ENCODE measurements at places on chromosomes 3 and 15.

DNA sequence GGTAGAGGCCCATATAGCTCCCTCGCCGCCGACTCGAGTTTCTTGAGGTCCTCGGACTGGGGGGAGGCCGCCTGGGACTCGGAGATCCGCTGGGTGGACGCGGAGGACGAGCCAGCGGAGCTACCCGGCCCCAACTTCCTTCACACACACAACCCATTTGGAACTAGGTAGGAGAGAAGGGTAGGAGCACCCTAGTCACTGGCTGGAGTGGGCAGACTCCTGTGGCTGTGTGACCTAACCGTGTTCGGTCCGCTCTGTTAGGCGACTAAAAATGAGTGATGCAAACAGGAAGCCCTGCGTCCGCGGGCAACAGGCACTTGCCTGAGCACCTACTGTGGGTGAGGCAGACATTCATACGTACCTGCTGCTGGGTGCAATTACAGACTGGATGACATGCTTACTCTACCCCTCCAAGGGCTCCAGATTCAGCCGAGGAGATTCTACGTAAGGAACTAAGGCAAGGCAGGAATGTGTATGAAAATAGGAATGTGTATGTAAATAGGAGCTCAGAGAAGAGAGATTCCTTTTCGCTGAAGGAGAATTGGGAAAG lies 4.6 kb upstream of the SIN3A start:
- no peak for DNase-seq

GRCh38 chr3:69698728-69699127 lies 40.5 kb upstream of the MITF start:
- DNase-seq: no peak

DNA sequence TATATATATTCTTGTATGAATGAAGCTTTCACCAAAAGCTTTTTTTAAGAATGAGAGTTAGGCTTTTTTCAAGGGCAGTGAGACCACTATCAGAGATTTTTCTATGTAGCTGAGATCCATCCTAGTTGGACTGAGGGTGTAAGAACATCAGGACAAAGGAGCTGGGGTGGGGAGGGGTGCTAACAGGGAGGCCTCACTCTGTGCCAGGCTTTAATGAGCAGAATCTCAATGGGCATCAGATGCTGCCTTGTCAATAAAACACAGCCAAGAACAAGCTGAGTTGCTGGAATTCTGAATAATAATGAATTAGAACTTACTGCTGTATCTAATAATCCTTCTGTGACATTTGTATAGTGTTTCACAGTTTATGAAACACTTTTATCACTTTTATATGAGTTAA lies 41.4 kb upstream of the USP3 start:
- no peak for DNase-seq

DNA sequence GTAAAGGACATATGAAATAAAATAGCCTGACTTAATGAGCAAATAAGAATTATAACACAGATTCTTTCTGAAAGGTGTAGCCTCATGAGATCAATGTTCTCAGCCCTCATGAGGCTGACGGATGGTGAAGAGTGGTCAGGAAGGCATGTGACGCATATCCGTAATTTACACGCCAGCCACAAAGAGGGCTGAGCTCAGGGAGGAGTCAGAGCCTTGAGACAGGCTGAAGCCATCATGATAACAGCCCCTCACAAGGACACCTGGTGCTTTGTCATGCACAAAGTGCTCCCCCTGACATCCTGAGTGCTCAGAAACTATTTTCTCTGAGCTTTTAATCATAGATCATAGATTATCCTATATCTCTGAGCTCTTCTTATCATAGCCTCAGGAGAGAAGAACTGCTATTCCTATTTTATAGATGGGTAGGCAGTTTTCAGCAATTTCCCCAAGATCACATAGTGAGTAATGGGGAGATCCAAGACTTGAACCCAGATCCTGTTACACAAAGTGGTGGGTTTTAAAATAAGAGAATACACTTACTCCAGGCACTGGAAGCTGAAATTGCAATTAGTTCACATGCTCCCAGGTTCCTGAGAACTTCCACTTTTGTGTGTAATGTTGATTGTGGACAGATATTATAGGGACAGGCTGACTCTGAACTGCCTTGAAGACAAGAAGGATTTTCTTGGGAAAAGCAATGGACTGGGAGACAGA lies 267.1 kb downstream of the RPLP1 start:
- no peak for DNase-seq

- no peak for DNase-seq
Measured at GRCh38 chr3:174270841-174271240, 588.3 kb upstream of the NAALADL2 start.

DNA sequence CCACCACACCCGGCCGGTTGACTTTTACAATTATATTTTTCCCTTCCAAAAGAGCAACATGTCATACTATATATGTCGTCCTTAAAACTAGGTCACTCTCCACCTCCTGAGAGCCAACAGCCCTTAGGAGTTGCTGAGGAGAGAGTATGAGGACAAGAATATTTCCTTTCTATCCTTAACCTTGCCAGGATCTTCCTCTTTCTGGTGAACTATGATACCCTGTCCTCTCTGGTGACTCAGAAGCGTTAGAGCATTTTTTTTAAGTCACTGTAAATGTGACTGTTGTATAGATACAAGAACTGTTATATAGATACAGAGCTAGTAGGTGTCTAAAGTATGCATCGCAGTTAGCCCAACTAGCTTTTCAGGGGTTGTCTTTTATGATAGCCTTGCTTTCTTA lies 33.7 kb upstream of the MTHFS start:
- no peak for DNase-seq

GRCh38 chr3:5021116-5022092 lies 42.2 kb downstream of the BHLHE40 start:
- no peak for DNase-seq

GRCh38 chr3:149507491-149508324 lies 33.2 kb downstream of the TM4SF4 start:
- no peak for DNase-seq

GRCh38 chr3:189902230-189903186 lies 218.2 kb downstream of the P3H2 start:
- DNase-seq: no peak

DNA sequence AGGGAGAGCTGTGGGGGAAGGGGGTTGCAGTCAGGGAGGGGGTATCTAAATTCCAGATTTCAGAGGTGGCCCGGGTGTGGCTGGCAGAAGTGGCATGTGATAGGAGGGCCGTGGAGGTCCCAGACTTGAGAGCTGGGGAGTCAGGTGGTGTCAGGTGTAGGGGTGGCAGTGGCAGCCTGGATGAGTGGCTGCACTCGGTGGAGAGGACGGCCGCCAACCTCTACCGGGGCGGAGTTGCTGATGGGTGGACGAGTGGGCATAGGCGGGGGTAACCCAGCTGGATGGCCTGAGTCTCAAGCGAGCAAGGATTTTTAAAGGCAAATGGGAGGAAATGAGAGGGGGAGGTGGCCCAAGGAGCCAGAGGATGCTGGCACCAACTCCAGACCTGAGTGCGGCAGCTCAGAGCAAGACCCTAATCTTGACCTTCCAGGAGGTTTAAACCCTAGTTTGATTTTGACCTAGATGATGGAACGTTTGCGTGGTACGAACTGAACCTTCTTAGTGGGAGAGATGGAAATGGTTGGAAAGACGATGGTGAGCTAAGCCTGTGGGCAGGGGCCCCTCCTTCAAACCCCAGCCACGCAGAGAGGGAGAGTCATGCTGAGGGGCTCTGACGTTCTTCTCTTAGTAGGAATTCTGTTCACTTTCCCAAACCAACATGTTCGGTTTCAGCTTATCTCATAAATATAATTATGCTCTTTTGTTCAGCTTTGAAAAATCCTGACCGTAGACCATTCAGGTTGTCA lies 8.0 kb downstream of the TRAK1 start:
- no peak for DNase-seq

- DNase-seq: peak; percentile 28
Measured at GRCh38 chr3:165837058-165837525, at the start of gene BCHE. TSS of gene BCHE (minus strand) at chr3:165837423. CDS start at chr3:165831033, 6,390 bp downstream.

DNA sequence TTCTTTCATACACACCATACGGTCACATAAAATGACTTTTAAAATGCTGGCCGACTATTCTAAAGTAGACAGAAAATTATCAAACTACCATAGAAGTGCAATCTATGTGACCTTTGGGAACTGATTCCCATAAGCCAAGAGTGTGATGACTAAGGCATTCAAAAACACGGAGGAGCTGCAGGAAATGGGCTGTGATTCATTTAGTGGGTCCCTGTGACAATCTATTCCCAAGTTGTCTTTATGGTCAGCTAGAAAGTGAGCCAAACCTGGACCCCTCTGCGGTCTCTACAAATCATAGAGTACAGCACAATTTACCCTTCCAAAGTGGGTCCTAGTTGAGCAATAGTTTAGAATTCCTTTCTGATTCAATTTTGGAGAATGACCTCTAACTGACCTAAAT lies 251.5 kb upstream of the CBLB start:
- no peak for DNase-seq

DNA sequence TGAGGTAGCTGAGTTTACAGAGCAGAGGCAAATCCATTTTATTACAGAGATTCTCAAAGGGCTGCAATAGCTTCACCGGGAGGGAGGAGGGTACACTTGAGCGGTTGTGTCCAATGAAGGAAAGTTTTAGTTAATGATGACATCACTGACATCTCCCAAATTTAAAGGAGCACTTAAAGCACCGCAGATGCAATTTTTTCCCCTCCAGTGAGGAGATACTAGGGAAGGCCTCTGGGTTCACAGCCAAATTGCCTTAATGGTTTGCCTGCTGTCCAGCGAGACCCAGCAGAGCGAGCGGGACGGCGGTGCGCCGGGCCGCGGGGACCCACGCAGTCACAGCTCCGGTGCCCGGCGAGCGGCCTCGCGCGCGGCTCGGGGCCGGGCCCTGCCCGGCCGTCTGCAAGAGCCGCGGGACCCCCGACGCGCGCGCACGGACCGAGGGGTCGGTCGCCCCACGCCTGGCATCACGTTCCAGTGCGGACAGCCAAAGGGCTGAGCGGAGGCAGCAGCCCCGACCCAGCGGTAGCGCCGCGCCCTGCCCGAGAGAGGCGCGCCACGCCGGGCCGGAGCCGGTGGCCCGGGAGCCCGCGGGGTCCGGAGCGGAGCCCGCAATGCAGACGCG lies 160.5 kb upstream of the CHRNA7 start:
- no peak for DNase-seq

DNA sequence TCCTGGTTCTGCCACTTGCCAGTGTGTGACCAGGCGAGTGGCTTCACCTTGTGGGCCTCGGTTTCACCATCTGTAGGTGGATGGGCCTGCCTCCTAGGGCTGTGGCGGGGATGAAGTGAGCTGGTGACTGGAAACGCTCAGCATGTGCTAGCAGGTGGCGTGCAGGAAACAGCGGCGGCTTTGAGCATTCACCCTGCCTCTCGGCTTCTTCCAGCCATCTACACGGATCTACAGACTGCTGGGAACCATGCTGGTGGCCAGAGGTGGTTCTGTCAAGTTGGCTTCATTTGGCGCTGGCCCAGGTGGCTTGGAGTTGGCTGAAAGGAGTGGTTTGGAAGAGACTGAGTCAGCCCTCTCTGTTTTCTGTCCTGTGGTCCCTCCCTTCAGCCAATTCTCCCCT lies 106.3 kb downstream of the NUP210 start:
- DNase-seq: no peak

DNA sequence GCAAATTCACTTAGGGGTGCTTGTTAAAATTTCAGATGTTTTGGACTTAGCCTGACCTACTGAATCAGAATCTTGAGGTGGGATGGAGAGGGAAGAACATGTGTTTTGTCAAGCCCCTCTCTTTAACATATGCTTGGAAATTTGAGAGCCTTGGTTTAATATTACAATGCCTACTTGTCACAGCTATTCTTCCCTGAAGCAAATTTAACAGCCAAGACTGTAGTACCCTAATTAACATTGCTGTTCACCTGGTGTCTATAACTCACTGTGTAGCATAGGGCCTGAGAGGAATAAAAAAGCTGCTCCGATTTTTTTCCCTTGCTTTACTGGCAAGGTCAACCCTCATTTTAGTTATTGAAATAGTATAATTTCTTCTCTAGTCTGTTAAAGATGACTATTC lies 880.1 kb downstream of the CADM2 start:
- DNase-seq: no peak

- no peak for DNase-seq
Measured at GRCh38 chr15:68822818-68823217, 2.1 kb upstream of the ANP32A start.

DNA sequence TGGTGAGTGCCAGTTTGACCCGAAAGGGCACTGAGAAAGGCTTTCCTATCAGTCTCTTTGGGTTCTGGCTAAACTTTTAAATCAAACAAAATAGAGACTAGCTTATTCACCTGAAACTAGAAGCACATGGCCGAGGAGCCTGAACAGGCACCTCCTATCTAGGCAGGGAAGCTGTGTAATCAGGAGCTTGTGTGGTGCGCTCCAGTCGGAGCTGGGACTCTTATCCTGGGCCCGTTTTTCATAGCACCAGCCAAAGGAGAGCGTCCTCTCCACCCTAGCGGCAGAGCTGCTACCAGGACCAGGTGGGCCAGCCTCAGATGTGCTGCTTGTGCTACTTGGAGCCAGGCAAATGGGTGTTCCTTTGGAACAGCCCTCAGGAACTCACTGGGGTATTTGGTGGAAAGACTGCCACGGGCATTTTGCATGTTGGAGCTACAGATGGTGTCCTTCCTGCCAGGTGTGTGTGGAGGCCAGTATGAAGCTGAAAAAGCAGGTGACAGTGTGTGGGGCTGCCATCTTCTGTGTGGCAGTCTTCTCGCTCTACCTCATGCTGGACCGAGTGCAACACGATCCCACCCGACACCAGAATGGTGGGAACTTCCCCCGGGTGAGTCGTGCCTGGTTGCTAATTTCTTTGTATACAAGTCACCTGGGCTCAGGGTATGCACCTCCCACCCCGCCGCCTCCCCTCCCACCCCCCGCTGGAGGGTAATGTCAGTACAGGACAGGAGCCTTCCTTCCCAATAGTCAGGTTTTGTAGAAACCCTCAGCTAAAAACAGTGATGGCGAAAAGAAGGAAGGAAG lies 833 bp downstream of the MAN2A2 start:
- DNase-seq: no peak

DNA sequence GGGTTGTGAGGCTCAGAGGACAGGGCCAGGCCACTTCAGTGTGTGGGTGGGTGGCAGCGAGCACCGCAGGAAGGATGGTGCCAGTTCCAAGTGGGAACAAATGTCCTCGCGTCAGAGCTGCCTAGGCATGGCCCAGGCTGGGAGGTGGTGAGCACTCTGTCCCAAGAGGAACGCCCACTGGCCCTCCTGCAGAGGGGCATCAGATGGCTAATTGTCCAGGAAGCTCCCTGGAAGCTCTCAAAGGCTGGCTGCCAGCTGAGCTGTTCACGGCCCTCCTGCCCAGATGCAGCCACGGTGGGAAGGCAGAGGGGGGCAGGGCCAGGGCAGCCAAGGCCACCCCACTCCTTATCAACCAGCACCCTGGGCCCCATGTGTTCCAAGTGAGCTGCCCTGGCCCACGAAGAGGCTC lies 55.2 kb downstream of the IQSEC1 start:
- peak; percentile 34 for DNase-seq

- no peak for DNase-seq
Measured at GRCh38 chr3:100100425-100100824, 13.9 kb downstream of the FILIP1L start.

- DNase-seq: no peak
Measured at GRCh38 chr15:69389426-69389825, 24.7 kb upstream of the KIF23 start.

DNA sequence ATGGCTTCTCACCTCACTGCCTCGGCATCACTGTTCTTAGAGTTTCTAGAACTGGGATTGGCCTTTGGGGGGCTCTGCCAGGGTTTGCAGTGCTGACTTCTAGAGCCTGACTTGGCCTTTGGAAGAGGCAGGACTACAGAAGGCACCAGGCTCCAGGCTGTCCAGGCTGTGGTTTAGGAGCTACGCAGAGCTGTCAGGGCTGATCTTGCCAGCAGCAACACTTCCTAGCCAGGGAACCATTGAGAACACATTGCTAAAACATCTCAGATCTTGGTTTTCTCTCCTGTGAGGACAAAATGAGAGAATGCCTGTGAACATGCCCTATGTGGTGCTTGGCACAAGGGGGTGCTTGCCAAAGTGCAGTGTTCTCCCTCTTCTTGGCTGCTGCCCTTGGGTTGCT lies 34.6 kb upstream of the APEH start:
- DNase-seq: no peak
